ENCODE measurements at places on chromosomes 7 and 10.

DNA sequence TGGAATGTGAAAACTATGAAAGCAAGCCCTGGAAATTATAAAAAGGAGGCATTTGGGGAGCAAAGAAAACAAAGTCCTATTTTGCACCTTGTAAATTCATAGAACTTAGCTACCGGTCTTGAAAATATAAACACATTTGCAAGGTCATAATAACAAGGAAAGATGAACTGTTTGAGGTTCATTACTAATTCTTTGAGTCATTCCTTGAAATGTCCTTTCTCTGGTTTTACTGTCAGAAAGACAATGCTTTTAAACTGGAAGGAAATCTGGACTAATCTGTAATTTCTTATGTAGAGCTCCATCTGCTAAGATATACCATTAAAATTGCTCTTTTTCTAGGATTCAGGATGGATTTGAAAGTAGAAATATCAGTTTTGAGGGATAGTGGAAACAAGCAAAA lies 1.4 kb downstream of the ERLIN1 start:
- no peak for DNase-seq

- DNase-seq: no peak
Observed at GRCh38 chr10:24695452-24695851, 28.2 kb downstream of the ARHGAP21 start.

GRCh38 chr7:98213888-98214810 lies 2.9 kb downstream of the BHLHA15 start:
- DNase-seq: no peak

GRCh38 chr10:102400076-102400475 lies 4.6 kb downstream of the NFKB2 start:
- no peak for DNase-seq

- DNase-seq: no peak
Observed at GRCh38 chr7:40580776-40581175, 446.0 kb downstream of the SUGCT start.

DNA sequence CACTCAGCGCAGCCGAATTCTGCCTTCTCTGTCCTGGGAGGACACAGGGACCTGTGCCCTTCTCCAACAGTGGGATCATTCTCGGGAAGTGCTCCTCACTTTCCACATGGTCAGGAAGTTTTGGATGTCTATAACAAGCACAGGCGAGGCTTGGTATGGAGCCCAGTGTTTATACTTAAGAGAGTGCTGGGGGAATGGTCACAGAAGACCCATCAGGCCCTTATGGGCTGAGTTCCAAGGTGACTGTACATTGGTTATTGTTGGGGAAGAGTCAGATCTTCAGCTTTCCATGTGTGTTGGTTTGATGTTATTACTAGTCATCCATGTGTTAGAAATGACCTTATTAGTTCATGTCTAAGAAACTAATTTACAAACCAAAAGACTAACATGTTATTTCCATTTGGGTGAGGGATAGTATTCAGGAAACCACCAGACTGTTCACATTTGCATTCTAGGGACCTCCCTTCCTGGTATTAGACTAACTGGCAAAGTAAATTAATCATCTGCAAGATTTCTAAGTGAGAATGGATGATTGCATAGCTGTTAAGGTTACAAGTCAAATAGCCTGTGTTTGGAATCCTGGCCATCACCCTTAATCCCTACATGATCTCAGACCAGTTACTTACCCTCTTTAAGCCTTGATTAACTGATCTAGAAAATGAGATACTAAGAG lies 834.2 kb downstream of the LRMDA start:
- DNase-seq: no peak

DNA sequence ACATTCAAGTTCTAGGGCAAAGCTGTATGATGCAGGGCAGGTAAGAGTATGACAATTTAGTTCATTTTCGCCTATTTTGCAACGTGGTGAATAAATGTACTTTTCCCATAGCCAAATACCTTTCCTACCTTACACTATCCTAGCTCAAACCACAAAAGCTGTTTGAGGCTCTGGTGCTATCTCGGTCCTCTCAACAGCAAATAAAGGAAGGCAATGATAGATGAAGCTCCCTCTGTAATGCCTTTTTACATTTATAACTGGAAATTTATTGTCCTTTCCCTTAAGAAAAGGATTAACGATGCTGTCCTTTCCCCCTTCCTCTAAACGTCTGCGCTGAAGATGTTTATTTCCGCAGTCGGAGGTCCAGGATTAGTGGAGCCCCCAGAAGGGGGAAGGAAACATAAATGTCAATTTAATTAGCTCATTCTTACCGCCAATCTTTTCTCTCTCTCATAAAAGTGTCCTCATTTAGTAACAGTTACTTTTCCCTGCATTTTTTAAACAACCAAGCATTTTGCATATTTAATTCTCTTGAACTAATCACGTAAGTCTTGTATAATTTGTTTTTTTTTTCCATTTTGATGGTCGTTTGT lies 114.6 kb downstream of the PIP4K2A start:
- DNase-seq: no peak

DNA sequence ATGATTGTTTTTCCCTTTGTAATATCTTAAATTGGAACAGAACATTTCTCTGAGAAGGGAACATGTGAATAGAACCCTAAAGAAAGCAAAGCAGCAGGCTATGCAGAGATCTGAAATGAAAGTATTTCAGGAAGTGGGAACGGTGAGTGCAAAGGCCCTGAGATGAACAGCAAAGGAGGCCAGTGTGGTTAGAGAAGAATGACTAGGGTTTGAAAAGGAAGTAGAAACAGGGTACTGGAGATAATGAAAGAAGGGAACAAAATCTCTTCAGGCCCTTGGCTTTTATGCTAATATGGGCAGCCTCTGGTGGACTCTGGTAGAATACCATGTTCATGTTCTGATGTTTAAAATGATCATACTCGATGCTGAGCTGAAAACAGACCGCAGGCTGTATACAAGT lies 22.2 kb downstream of the ARHGAP21 start:
- DNase-seq: no peak

DNA sequence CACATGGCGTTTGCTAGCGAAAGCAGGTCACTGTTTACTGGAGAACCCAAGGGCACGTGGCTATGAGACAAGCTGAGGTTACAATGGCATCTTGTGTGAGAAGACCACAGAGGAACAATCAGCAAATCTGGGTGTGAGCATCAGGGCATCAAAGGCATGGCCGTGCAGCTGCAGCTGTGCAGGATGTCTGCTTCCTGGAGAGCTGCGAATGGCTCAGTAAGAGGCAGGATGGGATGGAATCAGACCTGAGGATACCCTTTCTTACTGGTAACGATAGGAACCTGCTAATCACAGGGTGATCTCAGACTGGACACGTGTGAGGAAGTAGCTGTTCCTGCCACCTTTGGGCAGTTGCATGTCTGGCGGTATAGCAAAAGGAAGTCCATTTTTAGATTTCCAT lies 119.5 kb downstream of the RNF216 start:
- no peak for DNase-seq

DNA sequence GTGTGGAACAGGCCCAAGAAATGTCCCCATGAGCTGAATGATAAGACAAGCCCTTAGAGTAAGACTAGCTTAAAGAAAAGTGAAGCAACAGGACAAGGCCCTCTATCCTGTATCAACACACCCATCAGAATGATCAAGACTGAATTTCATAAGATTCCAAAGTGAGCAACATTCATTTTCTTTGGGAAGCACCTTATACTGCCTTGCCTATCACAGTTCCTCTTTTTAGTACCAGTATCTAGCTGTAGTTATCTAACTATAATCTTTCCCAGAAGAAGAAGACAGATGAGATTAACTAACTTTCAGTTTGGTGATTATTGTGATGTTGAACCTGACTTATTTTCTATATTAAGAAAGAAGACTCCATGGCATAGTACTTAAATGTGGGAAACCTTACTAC lies 391.2 kb downstream of the PHTF2 start:
- no peak for DNase-seq

DNA sequence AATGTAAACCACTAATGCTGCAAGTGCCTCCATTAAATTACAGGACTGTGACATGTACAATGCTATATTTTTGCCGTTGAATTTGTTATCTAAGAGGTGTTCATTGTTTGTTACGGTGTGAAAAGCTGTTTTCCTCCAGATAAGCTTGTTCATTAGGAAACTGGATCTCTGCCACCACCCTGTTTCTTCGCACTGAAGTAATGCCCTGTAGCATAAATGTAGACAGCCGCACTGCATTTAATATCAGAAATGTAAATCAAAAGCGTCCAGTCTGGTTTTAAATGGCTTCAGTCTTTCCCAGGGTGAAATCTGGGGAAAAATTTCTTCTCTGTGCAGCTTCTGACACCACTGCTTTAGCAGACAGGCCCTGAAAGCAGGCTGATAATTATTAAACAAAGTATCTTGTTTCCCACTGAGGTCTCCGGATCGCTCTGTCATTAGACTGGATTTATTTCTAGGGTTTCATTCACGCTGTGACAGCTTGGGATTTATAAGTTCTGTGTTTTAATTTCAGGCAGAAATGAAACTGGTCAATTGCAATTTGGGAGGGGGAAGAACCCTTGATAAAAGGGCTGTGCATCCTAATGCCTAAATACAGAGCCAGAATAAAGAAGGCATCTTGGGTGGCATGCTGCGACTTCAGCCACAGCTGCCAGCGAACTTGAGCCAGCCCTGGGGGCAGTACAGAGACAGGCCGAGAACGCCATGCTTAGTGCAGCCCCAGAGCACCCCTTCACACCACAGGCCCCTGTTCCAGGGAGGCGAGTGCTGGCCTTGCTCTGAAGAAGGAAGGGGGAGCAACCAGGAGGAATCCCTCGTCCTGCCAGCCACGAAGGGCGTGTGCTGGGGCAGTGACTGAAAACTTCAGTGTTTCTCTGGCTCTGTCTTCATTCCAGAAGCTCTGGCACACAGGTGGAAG lies 547.7 kb upstream of the GALNT17 start:
- no peak for DNase-seq

DNA sequence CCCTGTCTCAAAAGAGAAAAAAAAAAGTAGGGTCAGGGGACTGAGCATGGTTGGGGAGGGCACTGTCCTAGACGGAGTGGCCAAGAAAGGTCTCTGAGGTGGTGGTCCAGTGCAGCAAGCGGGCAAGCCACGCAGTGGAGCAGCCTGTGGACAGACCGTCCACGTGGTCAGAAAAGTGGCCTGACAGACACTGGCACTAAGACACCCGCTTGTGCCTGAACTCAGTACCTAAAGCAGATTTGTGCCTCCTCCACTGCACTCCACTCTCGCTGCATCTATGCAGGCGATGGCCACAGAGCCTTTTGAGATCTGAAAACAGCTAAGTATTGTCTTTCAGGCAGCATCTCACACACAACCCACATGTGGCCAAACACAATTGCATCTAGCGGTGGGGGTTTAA lies 8.8 kb downstream of the ASB10 start:
- DNase-seq: no peak

DNA sequence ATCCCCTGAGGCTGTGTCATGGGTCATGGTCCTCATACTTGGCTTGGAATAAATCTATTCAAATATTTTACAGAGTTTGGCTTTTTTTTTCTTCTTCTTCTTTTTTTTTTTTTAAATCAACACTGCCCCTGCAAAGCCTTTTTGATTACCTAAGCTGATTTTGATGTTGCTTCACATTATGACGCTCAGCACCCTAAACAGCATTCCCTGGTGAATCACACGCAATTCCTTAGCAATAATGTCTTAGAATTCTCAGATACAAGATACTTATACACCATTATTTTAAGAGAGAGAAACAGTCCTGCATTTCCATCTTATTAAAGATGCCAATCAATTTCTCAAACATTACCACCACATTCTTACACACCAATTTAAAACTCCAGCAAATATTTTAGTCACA lies 323.7 kb upstream of the IGFBP3 start:
- DNase-seq: no peak

DNA sequence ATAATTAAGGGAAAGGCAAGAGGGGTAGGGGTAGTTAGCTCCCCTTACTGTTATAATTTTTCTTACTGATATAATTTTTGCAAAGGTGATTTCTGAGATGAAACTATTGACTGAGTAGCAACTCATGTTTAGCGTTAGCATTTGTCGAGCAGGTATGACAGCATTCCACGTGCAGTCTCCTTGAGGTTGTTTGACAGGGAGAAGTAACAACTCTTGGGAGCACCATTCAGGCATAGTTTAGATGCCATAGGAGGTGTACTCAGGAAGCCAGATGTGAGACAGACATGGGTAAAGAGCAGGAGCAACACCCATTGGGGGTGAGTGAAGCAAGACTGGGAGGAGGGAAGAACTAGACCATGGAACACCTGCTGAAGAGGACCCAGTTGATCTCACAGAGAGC lies 96.6 kb upstream of the KLF6 start:
- no peak for DNase-seq

DNA sequence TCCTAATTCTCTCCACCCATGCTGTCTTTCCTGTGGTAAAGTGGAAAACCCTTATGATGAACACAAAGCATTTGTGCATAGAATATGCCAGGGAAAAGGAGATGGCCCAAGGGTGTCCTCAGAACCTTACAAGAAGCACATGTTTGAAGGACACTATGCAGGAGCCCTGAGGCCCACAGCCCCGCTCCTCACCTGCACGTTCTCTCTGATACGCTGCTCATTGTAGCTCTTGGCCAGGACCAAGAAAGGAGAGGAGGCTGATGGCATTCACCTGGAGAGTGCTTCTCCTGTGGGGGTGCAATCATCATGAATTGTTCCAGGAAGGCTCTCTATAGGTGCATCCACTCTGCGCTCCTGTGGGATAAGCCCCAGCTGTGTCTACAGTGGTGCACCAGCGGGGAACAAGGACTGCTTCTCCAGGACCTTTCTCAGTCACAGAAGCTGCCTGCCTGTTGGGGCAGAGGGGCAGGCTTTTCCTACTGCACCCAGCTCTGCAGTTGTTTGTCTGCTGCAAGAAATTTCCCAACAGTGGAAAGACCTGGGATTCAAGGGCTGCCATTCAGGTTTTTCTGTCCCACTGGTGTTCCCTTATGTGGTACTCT lies 19.9 kb downstream of the AKR1C2 start:
- DNase-seq: no peak

GRCh38 chr10:133289761-133290160 lies 13.1 kb upstream of the ADAM8 start:
- no peak for DNase-seq

DNA sequence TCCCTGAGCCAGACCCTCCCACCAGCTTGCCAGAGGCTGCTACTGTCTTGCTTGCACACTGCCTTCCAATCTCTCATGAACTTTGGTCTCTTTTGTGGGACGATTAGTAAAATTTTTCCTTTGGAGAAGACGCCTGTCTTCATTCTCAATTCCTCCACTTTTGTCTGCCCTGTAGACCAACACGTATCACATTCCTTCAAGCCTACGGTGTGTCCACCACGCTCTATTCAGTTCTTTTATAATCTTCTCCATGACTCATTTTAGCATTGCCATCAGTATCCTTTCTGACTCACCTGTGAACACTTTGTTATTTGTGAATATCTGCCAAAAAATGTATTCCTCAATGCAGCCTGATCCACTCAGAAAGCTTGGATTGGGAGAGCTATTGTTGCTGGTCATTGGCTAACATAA lies 1.4 kb downstream of the GIMAP5 start:
- DNase-seq: no peak

- DNase-seq: no peak
Observed at GRCh38 chr10:115171392-115171960, 78.3 kb downstream of the ATRNL1 start.

GRCh38 chr7:14717816-14718215 lies 184.7 kb downstream of the DGKB start:
- DNase-seq: no peak

DNA sequence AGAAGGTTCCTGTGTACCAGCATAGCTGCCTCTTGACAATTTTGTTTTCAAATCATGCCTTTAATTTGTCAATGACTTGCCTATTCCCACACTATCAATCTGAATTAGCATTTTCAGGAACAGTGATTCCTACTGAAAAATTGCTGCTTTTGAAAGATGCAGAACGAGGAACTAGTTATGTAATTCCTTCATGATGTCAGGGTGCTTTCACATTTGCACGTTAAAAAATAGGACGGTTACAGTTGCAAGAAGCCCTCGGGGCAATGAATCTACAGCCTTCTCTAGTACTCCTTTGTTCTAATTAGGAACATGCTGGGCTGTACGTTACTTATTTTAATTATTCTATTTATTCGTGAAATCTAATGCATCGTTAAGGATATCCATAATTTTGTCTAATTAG lies 253.9 kb downstream of the OTUD1 start:
- no peak for DNase-seq
